WTC11 (cell line): ENCODE measurements at places on chromosomes 12 and 14. TPM values are rescaled to one million over a fixed set of nuclear protein-coding genes. Genes with fewer than 3 reads are reported as not detected.

The AICDA gene
- total RNA-seq: 0.13 TPM in 1 of 3 replicates, not detected in the others

- DNase-seq: no peak
These were observed 103.8 kb downstream of the SLC16A7 start for GRCh38 chr12:59699421-59700152.

- DNase-seq: no peak
These were observed 27.8 kb upstream of the CACNA2D4 start for GRCh38 chr12:1946296-1946695.

GRCh38 chr14:54672688-54673087, 105.8 kb downstream of the SAMD4A start:
- no peak for DNase-seq

- no peak for DNase-seq
These were observed 1.8 kb downstream of the NOC4L start for GRCh38 chr12:132146098-132146497.

DNA sequence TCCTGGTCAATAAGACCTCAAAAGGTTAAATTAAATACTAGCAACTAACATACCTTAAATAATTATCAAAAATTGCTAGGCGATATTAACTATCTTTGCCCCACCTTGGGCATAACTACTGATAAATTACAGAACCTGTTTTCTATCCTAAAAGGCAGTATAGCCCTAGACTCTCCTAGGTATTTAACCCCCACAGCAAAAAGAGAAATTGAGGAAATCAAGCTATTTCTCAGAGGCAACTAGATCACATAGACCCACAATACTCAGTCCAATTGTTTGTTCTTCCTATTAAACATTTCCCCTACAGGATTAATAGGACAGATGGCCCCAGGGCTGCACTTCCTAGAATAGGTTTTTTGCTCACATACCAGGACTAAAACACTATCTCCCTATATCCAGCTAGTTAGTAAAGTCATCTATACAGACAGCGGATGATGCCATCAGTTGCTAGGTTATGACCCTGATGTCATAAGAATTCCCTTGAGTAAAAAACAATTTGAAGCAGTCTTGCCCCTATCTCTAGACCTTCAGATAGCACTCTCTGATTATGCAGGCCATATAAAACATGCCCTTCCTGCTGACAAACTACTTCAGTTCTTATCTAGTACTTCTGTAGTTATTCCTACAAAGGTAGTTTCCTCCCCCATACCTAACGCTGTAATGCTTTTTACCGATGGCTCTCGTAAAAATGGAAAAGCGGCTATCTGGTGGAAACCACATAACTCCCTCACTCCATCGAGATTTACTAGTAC, 118.4 kb downstream of the PPHLN1 start:
- DNase-seq: no peak

The GNS gene
- total RNA-seq: 24.7 to 31.8 TPM (median 30.6 TPM) in 3 replicates

The SRGAP1 gene
- 8.1 to 10.3 TPM (median 9.9 TPM) in 3 replicates for total RNA-seq

DNA sequence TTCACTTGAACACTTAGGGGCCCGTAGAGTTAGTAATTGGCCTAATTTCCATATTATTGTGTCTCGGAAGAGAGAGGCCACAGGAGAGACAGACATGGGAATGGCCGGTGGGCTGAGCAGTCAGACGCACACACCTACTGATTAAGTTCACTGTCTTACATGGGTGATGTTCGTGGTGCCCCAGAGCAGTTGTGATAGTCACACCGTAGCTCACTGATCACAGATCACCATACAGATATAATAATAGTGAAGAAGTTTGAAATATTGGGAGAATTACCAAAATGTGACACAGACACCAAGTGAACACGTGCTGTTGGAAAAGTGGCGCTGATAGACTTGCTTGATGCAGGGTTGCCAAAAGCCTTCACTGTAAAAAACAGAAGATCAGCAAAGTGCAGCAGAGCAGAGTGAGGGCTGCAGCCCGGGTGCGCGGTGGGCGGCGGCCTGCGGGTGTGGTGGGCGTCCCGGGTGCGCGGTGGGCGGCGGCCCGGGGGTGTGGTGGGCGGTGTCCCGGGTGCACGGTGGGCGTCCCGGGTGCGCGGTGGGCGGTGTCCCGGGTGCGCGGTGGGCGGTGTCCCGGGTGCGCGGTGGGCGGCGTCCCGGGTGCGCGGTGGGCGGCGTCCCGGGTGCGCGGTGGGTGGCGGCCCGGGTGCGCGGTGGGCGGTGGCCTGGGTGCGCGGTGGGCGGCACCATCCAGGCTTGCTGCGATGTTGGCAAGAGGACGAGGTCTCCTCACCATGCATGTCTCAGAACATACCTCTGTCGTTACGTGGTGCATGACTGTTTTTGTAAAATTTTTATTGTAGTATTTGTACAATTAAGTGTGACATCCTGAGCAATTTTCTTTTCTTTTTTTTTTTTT, 34.3 kb upstream of the TEX22 start:
- DNase-seq: no peak

- DNase-seq: no peak
These were observed 393.9 kb downstream of the PAWR start for GRCh38 chr12:79296871-79297270.

GRCh38 chr12:18658829-18659228, 79.0 kb downstream of the PLCZ1 start:
- no peak for DNase-seq

- peak; percentile 56 for DNase-seq
These were observed 91.9 kb downstream of the SLC8A3 start for GRCh38 chr14:70096866-70097265.

- no peak for DNase-seq
These were observed 169.3 kb upstream of the AMIGO2 start for GRCh38 chr12:47249082-47249481.

The SRRM4 gene
- 0.78 to 0.96 TPM (median 0.96 TPM) in 3 replicates for total RNA-seq

DNA sequence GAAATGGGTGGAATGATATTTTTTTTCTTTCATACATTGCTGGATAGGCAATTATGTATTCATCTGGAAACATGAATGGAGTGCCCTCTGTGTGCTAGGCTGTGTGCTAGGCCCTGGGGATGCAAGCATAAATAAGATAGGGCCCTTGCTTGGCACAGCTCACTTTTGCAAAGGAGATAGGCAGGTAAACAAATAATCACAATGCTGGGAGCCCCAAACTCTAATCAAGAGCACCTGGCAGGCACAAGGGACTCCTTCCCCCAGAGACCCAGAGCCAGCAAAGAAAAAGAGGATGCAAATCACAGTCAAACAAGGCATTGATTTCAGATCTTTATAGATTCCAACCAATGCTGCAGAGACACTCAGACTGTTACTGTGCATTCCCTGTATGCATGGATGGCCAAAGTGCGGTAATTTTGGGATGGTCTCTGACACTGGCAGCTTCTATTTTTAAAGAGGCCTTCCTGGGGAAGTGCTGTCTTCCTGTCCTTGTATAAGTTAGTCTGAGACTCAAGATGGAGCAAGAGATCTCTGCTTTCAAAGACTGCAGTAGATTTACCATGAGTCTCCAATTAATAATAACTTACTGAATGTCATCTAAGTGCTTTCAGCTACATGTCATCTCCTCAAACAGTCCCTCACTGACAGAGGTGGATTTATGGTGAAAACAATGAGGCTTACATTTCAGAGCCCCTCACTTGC, 45.1 kb upstream of the CPM start:
- no peak for DNase-seq

- DNase-seq: no peak
These were observed 12.5 kb upstream of the GALNT6 start for GRCh38 chr12:51403681-51404136.

The UNC119B gene
- total RNA-seq: 49.9 to 53.3 TPM (median 50.3 TPM) in 3 replicates

GRCh38 chr12:104746467-104747088, 211.5 kb downstream of the SLC41A2 start:
- DNase-seq: no peak

DNA sequence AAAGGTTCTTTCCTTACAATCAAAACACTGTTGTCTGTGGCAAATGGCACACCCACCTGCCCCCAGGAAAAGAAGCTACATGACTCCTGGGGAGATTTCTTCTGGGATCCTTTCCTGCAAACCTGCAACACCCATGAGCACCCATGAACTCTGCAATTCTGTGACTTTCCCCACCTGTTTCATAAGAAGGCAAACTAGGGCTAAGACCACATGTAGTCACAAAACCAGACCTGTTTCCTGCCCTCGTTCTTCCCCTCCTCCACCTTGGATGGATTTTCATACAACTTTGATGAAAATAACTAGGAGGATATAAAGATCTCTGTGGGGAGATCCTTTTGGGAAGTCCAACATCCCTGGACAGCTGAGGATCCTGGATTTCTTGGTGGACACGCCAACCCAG, 1084.7 kb downstream of the BCL11B start:
- no peak for DNase-seq

- DNase-seq: no peak
These were observed 234.1 kb downstream of the KTN1 start for GRCh38 chr14:55814064-55814463.

DNA sequence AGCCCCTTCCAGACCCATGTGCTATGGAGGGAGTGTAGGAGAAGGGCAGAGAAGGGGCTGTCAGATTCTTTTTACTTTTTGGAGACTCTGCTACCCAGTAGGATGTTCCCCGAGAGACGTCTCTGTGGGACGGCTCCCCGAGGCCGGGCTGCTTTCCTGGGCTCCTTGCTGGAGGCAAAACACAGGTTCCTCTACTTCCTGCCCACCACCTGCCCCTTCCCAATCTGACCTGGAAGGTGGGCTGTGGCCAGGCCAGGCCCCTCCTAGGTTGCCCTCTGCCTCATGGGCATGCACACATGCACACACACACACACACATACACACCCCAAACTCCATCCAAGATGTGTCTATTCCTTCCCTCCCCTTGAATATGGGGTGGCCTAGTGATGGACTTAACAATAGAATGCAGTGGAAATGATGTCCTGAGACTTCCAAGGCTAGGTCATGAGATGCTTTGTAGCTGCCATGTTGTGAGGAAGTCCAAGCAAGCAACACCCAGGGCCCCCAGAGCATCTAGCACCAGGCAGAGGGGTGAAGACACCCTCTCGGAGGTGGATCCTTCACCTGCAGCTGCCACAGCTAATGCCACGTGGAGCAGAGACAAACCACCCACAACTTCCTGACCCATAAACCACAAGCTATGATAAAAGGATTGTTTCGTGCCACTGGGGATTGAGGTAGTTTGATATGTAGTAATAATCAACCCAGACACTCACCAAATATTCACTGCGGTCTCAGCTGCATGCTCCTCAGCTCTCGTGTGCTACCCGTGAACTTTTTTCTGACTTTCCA, 1.6 kb upstream of the ASB2 start:
- no peak for DNase-seq

The DAO gene
- 0.17 TPM in 1 of 3 replicates, not detected in the others for total RNA-seq

The SLC4A8 gene
- 13.1 to 23.5 TPM (median 16.9 TPM) in 3 replicates for total RNA-seq
